ENCODE measurements at places on chromosomes 7 and 10.

DNA sequence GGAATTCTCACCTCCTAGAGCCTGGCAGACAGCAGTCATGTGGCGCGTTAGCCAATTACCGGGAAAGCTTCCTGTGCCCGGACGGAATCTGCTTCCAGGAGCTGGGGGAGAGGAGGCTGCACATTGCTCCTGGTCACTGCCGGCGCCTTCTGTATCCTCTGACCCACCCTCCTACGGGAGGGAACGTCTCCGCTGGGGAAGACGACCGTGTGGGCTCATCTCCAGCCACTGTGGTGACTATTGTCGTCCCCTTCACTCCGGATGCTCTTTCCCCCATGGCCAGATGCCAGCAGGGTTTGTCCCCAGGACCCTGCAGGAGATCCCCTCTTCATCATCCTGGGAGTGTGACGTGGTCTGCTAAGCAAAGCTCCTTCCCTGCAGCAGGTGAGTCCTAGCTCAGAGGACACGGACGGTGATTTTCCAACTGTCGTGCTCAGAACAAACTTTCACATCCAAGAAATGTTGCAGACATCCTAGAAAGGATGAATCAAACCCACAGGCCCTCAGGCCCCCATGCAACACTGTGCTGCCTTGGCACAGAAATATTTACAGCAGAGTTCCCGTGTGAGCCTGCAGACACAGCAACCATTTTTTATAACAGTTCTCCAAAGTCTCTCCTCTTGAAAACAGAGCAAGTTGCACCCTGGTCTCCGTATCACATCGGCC lies 29.6 kb upstream of the FAM20C start:
- no peak for DNase-seq

DNA sequence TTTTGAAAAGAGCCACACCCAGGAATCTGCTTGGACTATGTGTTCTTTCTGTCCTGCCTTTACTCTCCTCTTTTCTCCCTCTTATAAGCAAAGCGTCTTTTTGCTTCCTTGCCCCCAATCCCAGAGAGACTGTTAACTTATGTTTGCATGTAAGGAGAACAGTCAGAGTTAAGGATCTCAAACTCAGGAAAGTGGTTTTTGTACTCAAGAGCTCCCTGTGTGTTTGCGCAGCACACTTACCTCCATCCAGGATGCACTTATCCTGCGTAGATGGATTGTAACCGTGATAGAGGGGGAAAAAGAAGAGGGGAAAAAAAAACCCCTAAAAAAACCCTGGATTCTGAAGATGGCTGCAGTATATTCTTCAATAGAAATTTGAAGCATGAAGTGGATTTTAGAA lies 228.9 kb downstream of the AUTS2 start:
- no peak for DNase-seq

DNA sequence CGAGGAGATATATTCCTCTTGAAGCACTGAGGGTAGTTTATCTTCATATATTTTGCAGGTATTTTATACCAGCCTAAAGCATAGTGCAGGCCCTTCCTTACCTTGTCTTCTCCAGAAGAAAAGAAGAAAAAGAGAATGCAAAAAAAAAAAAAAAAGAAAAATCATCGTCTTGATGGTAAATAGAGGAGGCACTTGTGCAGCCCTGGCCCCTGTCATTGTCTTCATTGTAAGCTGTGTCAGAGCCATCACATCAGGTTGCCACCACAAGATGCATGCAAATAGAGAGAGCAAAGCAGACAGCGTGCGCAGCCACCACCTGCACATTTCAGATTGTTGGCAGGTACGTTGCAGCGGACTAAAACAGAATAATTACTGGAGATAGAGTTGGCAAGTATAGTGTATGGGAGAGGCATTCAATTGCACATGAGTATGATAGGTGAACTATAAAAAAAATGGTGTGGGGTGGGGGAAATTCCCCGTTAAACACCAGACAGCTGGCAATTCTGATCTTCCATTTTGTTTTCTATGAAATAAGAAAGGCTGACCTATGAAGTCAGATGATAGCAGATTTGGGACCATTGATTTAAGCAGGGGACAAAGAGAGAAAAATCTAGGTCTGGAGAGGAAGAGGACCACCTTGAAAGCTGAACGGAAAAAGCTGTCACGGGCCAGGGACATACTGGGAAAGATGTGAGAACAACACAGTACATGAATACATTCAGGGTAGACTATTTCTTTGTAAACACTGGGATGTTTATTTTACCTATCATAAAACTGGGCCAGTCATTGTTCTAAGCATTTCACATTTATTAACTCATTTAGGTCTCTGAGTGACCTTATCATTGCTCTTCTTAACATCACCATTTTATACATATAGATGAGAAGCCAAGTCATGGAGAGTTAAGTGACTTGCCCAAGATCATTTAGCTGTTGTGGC lies 306.3 kb upstream of the SP8 start:
- no peak for DNase-seq

GRCh38 chr7:29811586-29811985 lies 5.3 kb downstream of the WIPF3 start:
- DNase-seq: peak; percentile 48

DNA sequence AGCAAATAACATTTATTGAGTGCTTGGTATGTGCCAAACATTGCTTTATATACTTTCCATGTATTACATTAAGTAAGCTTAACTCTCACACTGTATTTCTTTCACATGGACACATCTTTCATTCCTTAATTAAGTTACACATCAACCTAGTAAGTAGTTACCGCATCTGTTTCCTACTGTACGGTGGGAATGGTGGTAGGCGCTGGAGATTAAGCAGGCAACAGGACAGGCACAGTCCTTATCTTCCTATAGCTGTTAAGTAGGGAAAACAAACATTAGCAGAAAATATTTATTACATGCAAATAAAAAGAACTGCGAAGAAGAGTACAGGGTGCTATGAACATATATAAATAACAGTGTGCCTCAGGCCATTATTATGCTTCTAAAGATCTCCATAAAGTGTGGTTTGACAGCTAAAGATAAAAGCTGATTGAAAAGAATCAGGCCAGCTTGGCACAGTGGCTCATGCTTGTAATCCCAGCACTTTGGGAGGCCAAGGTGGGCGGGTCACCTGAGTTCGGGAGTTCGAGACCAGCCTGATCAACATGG lies 105.0 kb downstream of the SUGCT start:
- no peak for DNase-seq

- DNase-seq: no peak
These were observed 37.9 kb upstream of the AFAP1L2 start for GRCh38 chr10:114442091-114442630.

- DNase-seq: no peak
These were observed 8.8 kb downstream of the ADAMTS14 start for GRCh38 chr10:70680899-70681730.

DNA sequence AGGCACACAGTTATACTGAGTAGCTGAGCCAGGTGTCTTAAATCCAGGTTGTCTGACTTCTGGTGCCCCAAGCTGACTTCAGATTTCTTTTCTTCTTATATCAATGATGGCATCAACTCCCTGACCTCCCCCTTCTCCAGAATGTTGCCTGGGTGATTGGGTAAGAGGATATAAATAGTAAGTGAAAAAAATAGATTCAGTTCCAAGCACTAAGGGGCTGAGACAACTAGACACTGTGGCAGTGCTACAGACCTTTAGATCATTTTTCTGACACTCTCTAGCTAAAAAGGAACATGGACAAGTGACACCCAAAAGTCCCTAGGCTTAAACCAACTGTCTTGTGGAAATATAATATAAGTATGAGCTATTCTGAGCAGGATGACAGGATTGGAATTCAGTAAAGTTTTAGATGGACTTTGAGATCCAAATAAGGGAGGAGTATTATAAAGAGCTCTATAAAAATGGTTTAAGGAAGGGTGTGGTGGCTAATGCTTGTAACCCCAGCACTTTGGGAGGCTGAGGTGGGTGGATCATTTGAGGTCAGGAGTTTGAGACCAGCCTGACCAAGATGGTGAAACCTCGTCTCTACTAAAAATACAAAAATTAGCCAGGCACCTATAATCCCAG lies 589.1 kb upstream of the GALNT17 start:
- DNase-seq: no peak

GRCh38 chr10:127824826-127825225 lies 67.9 kb downstream of the CLRN3 start:
- DNase-seq: no peak

DNA sequence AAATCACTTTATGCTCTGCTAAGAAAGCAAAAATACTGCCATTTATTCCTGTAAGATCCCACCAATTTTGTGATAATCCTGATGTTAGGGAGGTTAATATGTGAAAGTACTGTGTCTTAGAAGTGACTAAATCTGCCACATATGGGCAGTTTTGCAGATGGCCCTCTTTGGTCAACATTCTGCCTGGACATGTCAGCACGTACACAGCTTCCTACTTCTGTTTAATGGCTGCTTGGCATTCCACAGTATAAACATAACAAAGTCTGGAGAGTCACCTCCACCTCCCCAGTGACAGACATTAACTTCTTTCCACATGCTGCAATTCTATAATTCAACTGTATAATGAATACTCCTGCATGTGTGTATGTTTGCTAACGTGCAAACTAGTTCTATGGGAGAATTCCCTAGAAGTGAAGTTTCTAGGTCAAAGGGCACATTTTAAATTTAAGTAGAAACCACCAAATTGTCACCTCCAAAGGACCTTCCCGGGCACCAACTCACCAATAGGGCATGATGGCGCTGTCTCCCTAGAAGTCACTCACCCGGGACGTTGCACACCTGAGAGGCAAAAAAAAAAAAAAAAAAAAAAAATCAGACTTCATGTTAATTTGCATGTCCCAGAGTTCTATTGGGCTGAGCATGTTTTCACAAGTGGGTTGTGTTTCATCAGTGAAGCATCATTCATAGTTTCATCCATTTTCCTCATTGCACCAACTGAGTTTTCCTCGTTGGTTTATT lies 38.9 kb downstream of the MKI67 start:
- no peak for DNase-seq

DNA sequence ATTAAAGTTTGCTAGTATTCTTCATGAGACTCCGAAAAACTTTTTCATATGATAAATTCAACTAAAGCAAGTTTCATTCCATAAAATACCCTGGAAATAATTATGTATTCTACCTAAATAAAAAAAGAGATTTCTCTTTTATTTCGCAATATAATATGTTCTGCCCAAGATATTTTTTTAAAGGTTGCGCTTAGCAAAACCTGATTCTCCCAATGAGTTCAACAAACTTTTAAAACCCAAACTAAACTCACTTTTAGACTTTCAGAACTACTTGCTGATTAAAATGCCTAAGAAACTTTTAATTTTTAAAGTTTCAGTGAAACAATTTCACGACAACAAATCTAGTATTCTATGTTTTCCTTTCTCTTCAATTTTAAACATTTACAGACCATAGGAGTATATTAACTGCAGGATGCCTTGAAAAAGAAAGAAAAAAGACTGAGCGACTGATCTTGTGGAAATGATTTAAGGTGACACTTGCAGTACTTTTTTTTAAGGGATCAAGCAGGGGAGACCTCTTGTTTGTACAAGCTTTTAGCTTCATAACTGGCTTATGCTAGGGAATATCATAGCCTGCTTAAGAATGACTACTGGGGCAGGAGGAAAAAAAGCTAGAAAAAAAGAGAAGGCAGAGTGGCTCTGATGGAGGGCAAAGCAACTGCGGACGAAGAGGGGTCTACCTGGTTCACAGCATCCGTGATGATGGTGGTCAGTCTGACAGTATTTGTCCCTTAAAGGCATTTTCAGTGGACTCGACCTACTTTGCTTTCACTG lies 1.5 kb downstream of the ZNF800 start:
- no peak for DNase-seq

- DNase-seq: no peak
These were observed 144.8 kb upstream of the KLF14 start for GRCh38 chr7:130878785-130879184.

GRCh38 chr7:4612939-4613841 lies 68.9 kb upstream of the FOXK1 start:
- no peak for DNase-seq

GRCh38 chr10:115860182-115861107 lies 412.6 kb downstream of the GFRA1 start:
- peak; percentile 4 for DNase-seq

GRCh38 chr10:3624367-3624766 lies 160.6 kb downstream of the KLF6 start:
- DNase-seq: no peak
